ENCODE measurements at places on chromosomes 1 and 21. TPM values are rescaled to one million over a fixed set of nuclear protein-coding genes. Genes with fewer than 3 reads are reported as not detected.

DNA sequence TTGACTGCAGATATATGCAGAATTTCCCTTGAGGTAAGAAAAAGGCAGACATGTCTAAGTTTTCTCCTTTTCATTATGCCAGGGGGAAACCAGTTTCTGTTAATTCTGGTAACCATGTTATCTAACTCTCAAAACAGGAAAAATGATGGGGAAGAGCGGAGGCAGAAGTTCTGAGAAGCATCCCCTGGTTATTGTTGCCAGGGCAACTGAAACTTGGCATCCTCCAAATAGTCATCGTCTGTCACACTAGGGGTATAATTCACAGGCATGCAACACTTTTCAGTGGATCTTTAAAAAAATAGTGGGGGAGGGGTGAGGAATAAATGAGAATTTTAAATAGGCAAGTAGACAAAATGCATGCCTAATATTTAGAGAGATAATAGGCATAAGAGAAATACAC lies 715.3 kb upstream of the CXADR start:
- DNase-seq: no peak

- DNase-seq: no peak
Observed at GRCh38 chr1:9881838-9882249, 28.2 kb downstream of the CTNNBIP1 start.

Gene THEM5
- polyA plus RNA-seq: not detected

- no peak for DNase-seq
Observed at GRCh38 chr1:8767006-8767405, 50.4 kb downstream of the RERE start.

Gene ZNF648
- polyA plus RNA-seq: not detected

Gene GPR137B
- polyA plus RNA-seq: 20.1 TPM

Gene NR1I3
- 0.27 TPM for polyA plus RNA-seq

DNA sequence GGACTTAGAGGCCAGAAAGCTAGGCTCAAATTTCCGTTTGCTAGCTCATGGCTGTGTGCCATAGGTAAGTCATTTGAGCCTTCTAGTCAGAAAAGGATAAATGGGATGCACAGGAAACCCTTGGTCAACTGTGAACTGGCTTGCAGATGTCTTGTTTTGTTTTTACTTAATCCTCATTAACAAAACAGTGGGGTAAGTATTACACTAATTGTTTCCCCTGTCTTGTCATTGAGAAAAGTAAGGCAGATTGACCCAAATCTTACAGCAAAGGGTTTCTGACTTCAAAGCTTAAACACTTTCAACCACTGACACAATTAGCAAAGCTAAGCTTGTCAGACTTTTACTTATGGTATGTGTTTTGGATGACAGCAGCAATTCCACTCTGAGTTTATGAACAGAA lies 291.3 kb downstream of the NTNG1 start:
- DNase-seq: no peak

Gene CRNN
- not detected for polyA plus RNA-seq

Gene CSRP1
- polyA plus RNA-seq: 4,390 TPM

Gene SFN
- 23.5 TPM for polyA plus RNA-seq

DNA sequence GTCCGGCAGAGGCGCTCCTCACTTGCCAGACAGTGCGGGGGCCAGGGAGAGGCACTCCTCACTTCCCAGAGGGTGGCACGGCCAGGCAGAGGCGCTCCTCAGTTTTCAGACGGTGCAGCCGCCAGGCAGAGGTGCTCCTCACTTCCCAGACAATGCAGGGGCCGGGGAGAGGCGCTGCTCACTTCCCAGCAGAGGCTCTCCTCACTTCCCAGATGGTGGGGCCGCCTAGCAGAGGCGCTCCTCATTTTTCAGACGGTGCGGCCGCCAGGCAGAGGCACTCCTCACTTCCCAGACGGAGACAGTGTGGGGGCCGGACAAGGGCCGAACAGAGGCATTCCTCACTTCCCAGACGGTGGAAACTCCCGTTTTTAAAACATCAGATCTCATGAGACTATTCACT lies 238.4 kb upstream of the CACYBP start:
- DNase-seq: no peak

Gene PCAT6
- 2.5 TPM for polyA plus RNA-seq

Gene SYNJ1
- 7.3 TPM for polyA plus RNA-seq
